NCI-H2029 treated with DMSO at 0.1 percent for 48 hours (cell line): ENCODE measurements at places on chromosomes 4 and X.

- DNase-seq = no peak
Measured at GRCh38 chrX:106725931-106726330, 570 bp upstream of the RNF128 start.

GRCh38 chr4:120065974-120066516, 603 bp downstream of the MAD2L1 start:
- DNase-seq = no peak

GRCh38 chrX:106932960-106933537, 12.8 kb downstream of the CLDN2 start:
- DNase-seq = no peak

- DNase-seq = no peak
Measured at GRCh38 chrX:2664502-2664901, 26.6 kb upstream of the CD99 start.

- no peak for DNase-seq
Measured at GRCh38 chrX:130895299-130895698, 7.7 kb downstream of the ENOX2 start.

- DNase-seq = no peak
Measured at GRCh38 chrX:15500497-15500966, at the start of gene BMX. Gene BMX, plus strand, starts transcription at chrX:15500807. Its CDS starts 7,547 bp downstream, at chrX:15508354.

- no peak for DNase-seq
Measured at GRCh38 chr4:48681856-48682255, 98.2 kb downstream of the FRYL start.

DNA sequence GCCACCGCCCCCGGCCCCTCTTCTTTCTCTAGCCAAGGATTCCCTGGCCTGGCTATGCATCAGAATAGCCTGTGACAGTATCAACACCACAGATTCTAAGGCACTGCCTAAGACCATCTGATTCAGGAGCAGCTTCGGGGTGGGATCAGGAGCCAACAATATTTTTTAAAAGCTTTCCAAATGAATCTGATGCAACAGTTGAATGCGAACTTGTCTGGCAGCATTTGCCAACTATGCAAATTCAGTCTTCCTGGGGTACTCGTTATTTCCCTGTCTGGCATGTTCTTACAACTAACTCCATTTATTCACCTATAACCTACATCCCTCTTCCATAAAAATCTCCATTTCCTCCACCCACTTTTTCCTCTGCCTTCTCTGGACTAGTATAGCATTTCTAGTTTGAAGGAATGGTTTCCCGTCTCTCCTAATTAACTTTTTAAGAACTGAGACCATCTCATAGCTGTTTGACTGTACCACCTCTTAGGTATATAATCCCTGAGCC, 36.2 kb upstream of the UGDH start:
- no peak for DNase-seq

DNA sequence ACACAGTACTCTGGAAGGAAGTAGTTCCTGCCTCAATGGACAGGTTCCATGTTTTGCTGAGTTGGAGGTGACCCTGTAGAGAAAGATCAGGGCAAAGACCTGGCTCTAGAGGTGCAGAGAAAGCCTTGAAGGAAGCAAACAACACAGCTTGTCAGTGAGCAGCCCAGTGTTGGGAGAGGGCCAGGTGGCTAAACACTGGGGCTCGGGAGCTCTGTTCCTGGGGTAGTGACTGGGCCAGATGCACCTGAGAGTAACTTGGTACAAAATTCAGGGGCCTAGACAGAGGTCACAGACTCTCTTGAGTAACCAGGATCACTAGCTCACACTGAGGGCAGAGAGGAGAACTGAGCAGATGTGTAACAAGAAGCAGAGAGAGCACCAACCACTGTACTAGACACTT, 138.4 kb upstream of the NALF2 start:
- no peak for DNase-seq
